ENCODE measurements at places on chromosomes 12 and 14. TPM values are rescaled to one million over a fixed set of nuclear protein-coding genes. Genes with fewer than 3 reads are reported as not detected.

DNA sequence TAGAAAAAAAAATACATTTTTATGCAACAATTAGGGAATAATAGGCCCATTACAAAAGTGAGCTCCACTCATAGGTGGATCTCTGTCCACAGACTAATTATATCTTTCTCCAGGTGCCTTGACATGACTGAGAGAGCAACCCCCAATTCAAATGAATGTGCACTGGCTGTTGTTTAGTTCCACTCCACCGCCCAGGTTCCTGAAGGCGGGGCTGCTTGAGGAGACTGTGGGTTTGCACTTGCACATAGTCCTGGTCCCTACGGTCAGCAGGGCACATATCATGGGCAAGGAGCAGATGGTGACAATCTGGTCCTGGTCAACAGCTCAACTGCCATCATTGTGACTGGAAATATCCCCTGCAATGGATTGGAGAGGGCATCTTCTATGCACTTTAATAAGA lies 195.6 kb upstream of the PWP1 start:
- no peaks in the 10 kb centered on the region for H3K36me3 ChIP-seq
- no peaks in the 10 kb centered on the region for H3K27me3 ChIP-seq
- DNase-seq = peak; percentile 5
- no peak overlapping the region for H3K27ac ChIP-seq

- H3K27ac ChIP-seq = no peak overlapping the region
- H3K36me3 ChIP-seq = no peaks in the 10 kb centered on the region
- DNase-seq = no peak
- H3K4me1 ChIP-seq = no peaks in the 10 kb centered on the region
- H3K4me3 ChIP-seq = no peak overlapping the region
These were observed 13.3 kb upstream of the PZP start for GRCh38 chr12:9221483-9221882.

DNA sequence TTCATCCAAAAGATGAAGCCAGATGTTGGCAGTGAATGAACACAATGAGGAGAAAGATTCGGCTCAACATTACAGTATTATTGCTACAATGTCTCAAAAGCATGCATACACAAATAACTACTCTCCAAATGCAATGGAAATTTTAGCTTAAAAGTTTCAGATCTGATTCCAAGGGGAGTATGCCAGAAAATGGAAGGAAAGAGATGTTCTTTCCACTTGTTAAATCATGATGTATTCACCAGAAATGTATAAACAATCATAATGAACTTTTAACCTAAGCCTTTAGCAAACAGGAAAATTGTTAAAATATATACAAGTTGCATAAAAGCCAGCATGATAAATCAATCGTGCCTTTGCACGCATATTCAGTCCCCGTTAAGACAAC lies 62.1 kb downstream of the SH2B3 start:
- H3K27me3 ChIP-seq = no peaks in the 10 kb centered on the region
- no peak overlapping the region for H3K27ac ChIP-seq
- no peak overlapping the region for H3K4me3 ChIP-seq
- peaks cover 2% of the 10 kb centered on the region for H3K36me3 ChIP-seq
- DNase-seq = no peak

DNA sequence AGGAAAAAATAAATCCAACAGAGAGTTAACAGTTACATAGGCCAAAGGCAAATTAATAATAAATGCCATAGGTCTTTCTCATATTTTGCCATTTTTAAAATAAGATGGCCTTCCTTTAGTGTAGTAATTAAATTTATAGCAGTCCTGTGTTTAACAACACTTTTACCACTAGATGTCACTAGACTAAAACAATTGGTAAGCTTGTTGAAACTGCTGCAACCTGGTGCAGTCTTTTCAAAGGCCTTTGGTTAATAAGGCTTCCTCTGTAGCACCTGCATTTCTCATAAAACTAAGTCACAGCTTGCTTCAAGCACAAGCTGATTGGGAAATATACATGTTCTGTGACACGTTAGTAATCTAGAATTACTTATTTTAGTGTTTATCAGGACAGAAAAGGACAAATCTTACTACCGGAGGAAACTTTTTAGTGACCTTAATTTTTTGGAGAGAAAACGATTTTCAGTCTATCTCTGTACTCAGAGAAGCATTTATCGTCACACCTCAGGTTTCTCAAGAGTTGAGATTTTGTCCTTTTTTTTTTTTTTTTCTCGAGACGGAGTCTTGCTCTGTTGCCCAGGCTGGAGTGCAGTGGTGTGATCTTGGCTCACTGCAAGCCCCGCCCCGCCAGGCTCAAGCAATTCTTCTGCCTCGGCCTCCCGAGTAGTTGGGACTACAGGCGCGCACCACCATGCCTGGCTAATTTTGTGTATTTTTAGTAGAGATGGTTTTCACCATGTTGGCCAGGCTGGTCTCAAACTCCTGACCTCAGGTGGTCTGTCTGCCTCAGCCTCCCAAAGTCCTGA lies 20.0 kb downstream of the BORCS5 start:
- H3K4me3 ChIP-seq = no peak overlapping the region
- peak; percentile 55 for DNase-seq
- H3K27ac ChIP-seq = no peak overlapping the region
- H3K27me3 ChIP-seq = no peaks in the 10 kb centered on the region
- no peaks in the 10 kb centered on the region for H3K36me3 ChIP-seq

DNA sequence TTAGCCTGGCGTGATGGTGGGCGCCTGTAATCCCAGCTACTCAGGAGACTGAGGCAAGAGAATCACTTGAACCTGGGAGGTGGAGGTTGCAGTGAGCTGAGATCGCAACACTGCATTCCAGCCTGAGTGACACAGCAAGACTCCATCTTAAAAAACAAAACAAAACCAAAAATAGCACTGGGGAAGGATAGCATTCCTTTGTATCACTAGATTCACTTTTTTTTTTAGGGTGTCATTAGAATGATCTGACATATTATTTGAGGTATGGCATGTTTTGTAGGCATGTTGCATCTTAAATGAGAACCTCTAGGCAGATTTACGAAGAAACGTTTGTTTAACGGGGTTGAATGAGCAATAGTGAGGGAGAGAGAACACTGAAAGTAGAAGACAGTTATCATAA lies 16.8 kb upstream of the FAR2 start:
- no peaks in the 10 kb centered on the region for H3K4me1 ChIP-seq
- DNase-seq = no peak
- no peak overlapping the region for H3K4me3 ChIP-seq
- H3K27me3 ChIP-seq = no peaks in the 10 kb centered on the region

DNA sequence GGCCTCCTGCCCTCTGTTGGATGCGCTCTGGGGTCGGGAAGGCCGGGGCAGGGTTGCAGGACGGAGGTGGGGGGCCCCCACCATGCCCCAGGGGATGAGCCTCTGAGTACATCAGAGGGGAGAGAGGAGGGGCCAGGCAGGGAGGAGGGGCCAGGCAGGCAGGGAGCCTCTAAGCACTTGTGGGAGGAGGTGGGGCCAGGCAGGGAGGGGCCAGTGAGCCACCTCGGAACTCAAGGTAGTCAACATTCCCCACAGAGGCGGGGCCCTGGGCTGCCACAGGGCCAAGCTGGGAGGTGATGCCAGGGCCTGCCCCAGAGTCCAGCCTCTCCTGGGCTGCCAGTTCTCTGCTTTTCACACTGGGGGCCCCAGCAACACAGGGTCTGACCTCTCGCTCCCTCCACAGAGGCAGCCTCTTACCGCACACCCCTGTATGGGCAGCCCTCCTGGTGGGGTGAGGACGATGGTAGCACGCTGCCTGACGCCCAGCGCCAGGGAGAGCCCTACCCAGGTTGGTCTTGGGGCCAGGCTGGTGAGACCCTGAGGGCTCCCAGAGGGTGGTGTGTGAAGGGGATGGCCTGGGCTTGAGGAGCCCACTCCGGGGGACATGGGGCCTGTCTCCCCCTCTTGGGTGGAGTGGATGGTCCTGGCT lies 17.4 kb downstream of the CEP170B start:
- no peaks in the 10 kb centered on the region for H3K36me3 ChIP-seq
- no peak overlapping the region for H3K4me3 ChIP-seq
- no peak overlapping the region for H3K27ac ChIP-seq
- no peak for DNase-seq
- H3K4me1 ChIP-seq = no peaks in the 10 kb centered on the region

GRCh38 chr12:104057771-104058197 lies 6.5 kb upstream of the HCFC2 start:
- H3K4me3 ChIP-seq = no peak overlapping the region
- H3K36me3 ChIP-seq = no peaks in the 10 kb centered on the region
- H3K27me3 ChIP-seq = peaks cover 2% of the 10 kb centered on the region
- H3K27ac ChIP-seq = no peak overlapping the region
- DNase-seq = no peak
- H3K4me1 ChIP-seq = no peaks in the 10 kb centered on the region

- no peaks in the 10 kb centered on the region for H3K36me3 ChIP-seq
- H3K4me3 ChIP-seq = no peak overlapping the region
- H3K4me1 ChIP-seq = no peaks in the 10 kb centered on the region
- H3K27ac ChIP-seq = no peak overlapping the region
- no peak for DNase-seq
These were observed 42.9 kb upstream of the FAM222A start for GRCh38 chr12:109670731-109671130.

- H3K36me3 ChIP-seq = no peaks in the 10 kb centered on the region
- no peaks in the 10 kb centered on the region for H3K4me1 ChIP-seq
- no peaks in the 10 kb centered on the region for H3K27me3 ChIP-seq
These were observed 263.4 kb downstream of the SOX5 start for GRCh38 chr12:23686095-23686494.

DNA sequence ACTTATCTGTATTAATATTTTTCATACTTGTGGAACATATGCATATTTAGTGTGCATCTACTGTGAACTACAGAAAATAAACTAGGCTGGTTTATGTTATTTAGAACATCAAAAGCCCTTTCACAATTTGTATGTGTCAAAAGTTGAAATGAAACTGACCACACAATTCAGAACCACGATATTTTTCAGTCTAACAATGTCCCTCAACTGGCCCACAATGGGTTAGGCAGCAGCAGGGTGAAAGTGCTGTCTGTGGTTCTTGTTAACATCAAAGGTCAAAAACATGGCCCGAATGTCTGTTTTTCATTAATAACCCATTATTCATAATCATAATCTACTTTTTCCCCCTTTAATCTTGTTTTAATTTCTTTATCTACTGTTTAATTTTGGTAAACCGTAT lies 559.9 kb upstream of the ATP2B1 start:
- no peaks in the 10 kb centered on the region for H3K27me3 ChIP-seq
- no peak for DNase-seq
- no peaks in the 10 kb centered on the region for H3K36me3 ChIP-seq
- no peak overlapping the region for H3K27ac ChIP-seq
- H3K4me3 ChIP-seq = no peak overlapping the region
- H3K4me1 ChIP-seq = no peaks in the 10 kb centered on the region

GRCh38 chr14:93901813-93902212 lies 25.3 kb upstream of the FAM181A start:
- no peaks in the 10 kb centered on the region for H3K27me3 ChIP-seq
- no peak for DNase-seq
- H3K4me3 ChIP-seq = no peak overlapping the region
- no peaks in the 10 kb centered on the region for H3K36me3 ChIP-seq

- peak overlapping the region; percentile 97 for H3K4me3 ChIP-seq
- peak overlapping the region; percentile 100 for H3K27ac ChIP-seq
- peaks cover 23% of the 10 kb centered on the region for H3K4me1 ChIP-seq
- DNase-seq = no peak
These were observed 1.1 kb upstream of the UBC start for GRCh38 chr12:124915239-124916236.

Gene TMEM30B
- 0.10 TPM for total RNA-seq

Gene IQSEC3
- total RNA-seq = not detected

Gene SMIM41
- not detected for total RNA-seq

Gene TMEM229B
- total RNA-seq = 5.1 TPM

Gene OR6C2
- not detected for total RNA-seq

Gene DLK1
- total RNA-seq = 0.87 TPM

Measured in GM12878 (cell line).